T-helper 2 cell (primary cell): ENCODE measurements at places on chromosomes 7 and 10.

- DNase-seq = no peak
Observed at GRCh38 chr10:130138479-130138866, 2.3 kb downstream of the GLRX3 start.

GRCh38 chr7:24833549-24833948 is 76.3 kb upstream of the GSDME start:
- no peak for DNase-seq

DNA sequence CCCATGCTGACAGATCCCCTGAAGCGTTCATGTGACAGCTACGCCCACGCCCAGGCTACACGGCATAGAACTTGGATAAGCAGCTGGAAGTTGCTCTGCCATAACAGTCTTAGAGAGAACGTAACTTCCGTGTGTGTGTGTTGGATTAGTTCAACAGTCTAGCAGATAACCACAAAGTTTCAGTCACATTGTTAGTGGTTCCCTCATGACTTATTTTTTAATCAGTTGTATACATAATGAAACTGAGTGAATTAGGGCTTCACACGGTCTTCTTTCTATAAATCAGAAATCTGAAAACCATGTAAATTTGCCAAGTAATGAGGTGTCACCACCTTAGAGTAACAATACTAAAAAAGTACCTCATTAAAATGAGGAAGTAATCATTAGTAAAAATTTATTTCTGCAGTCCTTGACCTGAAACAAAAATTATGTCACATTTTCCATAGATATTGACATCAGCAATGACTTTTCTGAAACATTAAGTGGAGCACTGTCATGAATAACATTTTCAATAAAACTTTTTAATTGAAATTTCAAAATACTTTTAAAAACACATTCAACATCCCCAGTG is 21.7 kb upstream of the MACC1 start:
- DNase-seq = peak; percentile 87

GRCh38 chr7:129951226-129952085 is 1.3 kb downstream of the UBE2H start:
- no peak for DNase-seq

GRCh38 chr10:81414038-81414437 is 461.0 kb upstream of the NRG3 start:
- DNase-seq = no peak

GRCh38 chr7:41114131-41114530 is 588.8 kb downstream of the INHBA start:
- no peak for DNase-seq

DNA sequence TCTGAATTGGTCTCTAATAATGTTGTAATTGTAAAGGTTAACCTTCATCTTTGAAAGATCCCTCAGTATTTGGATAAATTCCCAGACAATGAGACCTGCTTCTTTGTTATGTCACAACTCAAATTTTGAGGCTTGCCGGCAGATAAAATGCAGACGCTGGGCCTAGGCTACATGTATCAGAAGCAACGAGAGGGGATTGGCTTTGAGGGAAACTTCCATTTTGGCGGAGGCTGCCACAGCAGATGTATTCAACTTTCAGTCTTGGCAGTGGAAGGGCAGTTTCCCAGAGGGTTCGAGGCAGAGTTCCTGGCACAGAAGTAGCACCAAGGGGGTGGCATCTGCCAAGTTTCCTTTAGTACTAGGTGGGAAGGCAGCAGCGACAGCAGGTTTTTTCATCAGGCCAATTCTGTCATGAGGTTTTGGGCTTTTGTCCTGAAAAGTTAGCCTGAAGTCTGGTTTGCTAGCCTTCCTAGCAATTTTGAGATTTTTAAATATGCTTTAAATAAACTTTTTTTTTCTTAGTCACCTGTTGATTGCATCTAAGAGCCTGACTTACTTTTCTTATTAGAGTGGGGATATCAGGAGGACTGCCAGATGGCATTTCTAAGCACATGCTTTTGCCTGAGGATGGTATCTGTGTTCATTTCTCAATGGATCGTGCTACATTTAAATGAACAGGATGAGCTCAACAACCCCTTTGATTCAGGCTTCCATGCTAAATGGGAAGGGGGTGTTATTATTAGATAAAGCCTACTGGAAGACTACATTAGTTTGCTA is 89.5 kb upstream of the FAM3C start:
- DNase-seq = no peak

GRCh38 chr7:24456526-24457218 is 116.6 kb upstream of the PALS2 start:
- no peak for DNase-seq

DNA sequence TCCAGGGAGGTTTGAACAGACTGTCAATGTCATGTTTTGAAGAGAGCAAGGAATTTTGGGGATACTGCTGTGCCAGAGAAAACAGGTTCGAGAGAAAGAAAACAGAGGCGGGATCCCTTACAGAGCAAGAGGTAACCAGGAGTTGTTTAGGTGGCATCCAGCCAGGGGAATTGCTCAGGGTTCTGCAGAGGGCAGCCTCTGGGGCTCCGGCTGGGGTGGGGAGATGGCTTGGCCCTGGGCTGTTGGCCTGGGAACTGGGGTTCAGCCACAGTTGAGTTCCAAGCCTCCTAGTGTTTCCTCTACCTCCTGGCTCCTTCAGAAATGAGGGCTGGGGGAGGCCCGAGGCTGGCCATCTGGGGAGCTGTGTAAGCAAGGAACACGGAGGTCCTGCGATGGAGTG is 68.0 kb downstream of the CAMK1D start:
- no peak for DNase-seq

- DNase-seq = no peak
Observed at GRCh38 chr7:531777-532176, 12.1 kb upstream of the PDGFA start.

- DNase-seq = no peak
Observed at GRCh38 chr7:155590215-155591018, 44.1 kb upstream of the CNPY1 start.

- DNase-seq = no peak
Observed at GRCh38 chr10:13311177-13311575, 11.3 kb upstream of the PHYH start.
